Spinal cord (tissue), 10 donors: ENCODE measurements at places on chromosomes 12 and 14. TPM values are rescaled to one million over a fixed set of nuclear protein-coding genes. Genes with fewer than 3 reads are reported as not detected.

GRCh38 chr14:85576848-85577542, 47.1 kb downstream of the FLRT2 start:
- no peak for DNase-seq

DNA sequence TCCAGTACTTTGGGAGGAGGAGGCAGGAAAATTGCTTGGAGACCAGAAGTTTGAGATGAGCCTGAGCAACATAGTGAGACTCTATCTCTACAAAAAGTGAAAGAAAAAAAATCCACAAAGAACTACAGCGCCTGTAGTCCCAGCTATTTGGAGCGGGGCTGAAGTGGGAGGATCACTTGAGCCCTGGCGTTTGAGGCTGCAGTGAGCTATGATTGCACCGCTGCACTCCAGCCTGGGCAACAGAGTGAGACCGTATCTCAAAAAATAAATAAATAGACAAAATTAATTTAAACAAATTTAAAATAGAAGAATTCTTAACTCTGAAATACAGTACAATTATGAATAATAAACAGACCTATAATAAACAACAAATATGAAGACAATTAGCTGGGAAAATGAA, 40.9 kb downstream of the ATL1 start:
- no peak for DNase-seq

DNA sequence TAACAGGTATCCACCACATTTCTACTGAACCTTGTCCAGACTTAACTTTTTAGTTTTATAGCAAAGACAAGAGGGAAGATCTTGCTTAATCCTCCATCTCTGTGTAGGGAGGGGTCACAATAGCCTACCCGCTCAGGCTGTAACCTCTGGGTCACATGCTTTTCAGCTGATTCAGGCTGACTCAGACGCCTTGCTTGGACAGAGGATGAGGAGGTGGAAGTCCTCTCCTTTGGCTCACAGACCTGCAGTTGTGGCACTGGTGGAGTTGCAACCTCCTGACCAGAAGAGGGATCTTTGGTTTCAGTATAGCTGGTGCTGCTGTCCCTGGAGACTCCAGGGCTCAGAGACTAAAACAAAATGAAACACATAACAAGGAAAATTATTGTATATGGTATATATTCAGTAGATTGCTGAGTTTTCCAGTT, 16.2 kb downstream of the ACIN1 start:
- no peak for DNase-seq

The IFNG-AS1 gene
- total RNA-seq, result 0.22 TPM

- DNase-seq, result no peak
Observed at GRCh38 chr14:91245029-91245428, 525 bp upstream of the GPR68 start.

- no peak for DNase-seq
Observed at GRCh38 chr12:132881818-132882217, 5.6 kb downstream of the CHFR start.

The KRT78 gene
- not detected for total RNA-seq

The DPF3 gene
- 9.6 TPM for total RNA-seq
